ENCODE measurements at places on chromosomes 1 and 21.

DNA sequence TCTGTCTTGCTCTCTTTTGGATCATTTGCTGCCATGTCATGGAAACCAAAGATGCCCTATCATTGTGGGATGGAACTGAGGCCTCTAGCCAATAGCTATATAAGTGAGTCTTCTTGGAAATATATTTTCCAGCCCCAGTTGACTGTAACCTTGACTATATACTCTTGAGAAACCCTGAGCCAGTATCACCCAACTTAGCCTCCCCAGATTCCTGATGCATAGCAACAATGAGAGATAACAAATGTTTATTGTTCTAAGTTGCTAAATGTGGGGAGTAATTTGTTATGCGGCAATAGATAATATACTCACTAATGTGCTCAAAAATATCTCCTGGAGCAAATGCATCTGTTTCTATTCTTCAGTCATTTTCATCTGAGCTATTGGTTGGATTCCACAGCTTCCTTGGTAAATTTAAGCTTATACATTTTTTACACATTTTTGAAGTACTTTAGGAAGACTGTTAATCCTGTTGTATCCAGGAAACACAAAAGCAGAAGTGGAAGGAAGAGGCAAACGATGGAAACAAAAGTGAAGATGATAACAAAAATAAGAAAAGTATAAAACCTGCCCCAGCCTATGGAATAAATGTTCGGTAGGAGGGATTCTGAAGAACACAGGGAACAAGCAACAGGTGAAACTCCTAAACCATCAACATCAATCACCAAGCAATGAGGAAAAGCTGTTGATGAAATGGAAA, 6.3 kb upstream of the SRRM1 start:
- H3K27ac ChIP-seq, result no peak overlapping the region
- no peaks in the 10 kb centered on the region for H3K36me3 ChIP-seq
- H3K4me3 ChIP-seq, result no peak overlapping the region
- H3K4me1 ChIP-seq, result peaks cover 10% of the 10 kb centered on the region
- no peaks in the 10 kb centered on the region for H3K27me3 ChIP-seq

- H3K27ac ChIP-seq, result no peak overlapping the region
- H3K4me3 ChIP-seq, result no peak overlapping the region
- no peaks in the 10 kb centered on the region for H3K36me3 ChIP-seq
- H3K27me3 ChIP-seq, result no peaks in the 10 kb centered on the region
- H3K4me1 ChIP-seq, result no peaks in the 10 kb centered on the region
- DNase-seq, result no peak
Observed at GRCh38 chr1:26372039-26372438, 511 bp downstream of the ZNF683 start.

- DNase-seq, result no peak
- no peaks in the 10 kb centered on the region for H3K27me3 ChIP-seq
- no peak overlapping the region for H3K27ac ChIP-seq
Observed at GRCh38 chr1:166511761-166512160, 327.5 kb upstream of the POGK start.

DNA sequence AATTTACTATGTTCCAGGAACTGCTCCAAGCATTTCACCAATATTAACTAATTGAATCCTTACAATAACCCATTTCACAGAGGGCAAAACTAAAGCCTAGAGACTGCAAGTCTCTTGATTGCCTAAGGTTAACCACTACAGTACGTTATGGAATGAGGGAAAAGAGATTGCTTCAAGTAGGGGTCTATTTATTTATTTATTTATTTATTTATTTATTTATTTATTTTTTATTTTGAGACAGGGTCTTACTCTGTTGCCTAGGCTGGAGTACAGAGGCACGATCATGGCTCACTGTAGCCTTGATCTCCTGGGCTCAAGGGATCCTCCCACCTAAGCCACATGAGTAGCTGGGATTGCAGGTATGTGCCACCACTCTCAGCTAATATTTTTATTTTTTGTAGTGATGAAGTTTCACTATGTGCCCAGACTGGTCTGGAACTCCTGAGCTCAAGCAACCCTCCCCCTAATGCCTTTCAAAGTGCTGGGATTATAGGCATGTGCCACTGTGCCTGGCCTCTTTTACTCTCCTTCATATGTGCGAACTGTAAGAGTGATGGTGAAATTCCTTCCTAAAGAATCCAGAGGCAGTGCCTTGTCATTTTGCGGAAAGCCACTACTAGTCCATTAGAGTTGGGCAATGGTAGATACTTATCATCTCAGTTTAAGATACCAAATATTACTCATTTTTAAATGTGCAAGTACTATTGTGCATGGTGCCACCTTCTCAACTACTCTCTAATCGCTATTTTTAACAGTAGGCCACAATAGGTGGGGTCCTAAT, 65.7 kb upstream of the CYP2J2 start:
- no peak overlapping the region for H3K4me3 ChIP-seq
- no peaks in the 10 kb centered on the region for H3K36me3 ChIP-seq
- H3K27me3 ChIP-seq, result no peaks in the 10 kb centered on the region
- H3K27ac ChIP-seq, result no peak overlapping the region
- DNase-seq, result no peak
- H3K4me1 ChIP-seq, result no peaks in the 10 kb centered on the region

DNA sequence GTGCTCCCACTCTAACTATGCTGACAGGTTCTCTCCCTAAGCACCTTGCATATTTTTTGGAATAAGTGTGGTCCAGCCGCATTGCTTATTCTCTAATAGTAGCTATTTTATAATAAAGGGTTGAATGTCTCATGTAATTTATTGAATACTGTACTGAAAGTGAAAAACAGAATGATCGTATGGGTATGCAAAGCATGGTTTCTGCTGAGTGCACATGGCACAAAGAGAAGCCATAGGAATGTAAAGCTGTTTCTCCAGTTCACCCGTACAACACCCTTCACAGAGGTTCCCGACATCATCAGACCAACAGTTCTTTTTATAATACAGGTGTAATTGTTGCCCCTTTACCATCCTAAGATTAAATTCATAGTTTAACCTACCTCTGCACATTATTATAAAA, 8.9 kb upstream of the HAO2 start:
- H3K27ac ChIP-seq, result no peak overlapping the region
- no peaks in the 10 kb centered on the region for H3K27me3 ChIP-seq
- no peak overlapping the region for H3K4me3 ChIP-seq
- no peak for DNase-seq
- H3K4me1 ChIP-seq, result no peaks in the 10 kb centered on the region
- H3K36me3 ChIP-seq, result no peaks in the 10 kb centered on the region

DNA sequence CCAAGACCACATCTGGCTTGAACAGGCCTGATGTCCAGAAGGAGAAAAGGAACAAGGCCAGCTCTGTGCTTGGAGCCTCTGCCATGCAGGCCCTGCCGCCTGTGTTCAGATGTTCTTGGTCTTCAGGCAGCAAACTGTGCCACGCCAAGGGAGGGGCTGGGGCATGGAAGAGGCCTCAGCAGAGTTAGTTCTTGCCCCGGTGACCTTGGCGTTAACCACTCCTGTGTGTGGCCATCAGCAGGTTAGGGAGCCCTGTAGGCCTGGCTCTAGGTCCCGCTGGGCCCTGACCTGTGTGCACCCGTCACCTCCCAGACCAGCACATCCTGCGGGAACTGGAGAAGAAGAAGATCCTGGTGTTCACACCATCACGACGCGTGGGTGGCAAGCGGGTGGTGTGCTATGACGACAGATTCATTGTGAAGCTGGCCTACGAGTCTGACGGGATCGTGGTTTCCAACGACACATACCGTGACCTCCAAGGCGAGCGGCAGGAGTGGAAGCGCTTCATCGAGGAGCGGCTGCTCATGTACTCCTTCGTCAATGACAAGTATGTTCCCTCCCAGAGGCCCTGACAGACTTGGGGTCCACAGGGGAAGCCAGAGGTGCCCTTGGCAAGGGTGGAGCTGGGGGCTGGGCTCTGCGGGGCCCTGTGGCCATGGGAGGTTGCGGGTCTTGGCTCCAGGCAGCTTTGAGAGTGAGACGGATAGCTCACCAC, 7.1 kb downstream of the ZC3H12A start:
- H3K4me1 ChIP-seq, result no peaks in the 10 kb centered on the region
- no peak overlapping the region for H3K4me3 ChIP-seq
- no peak for DNase-seq
- H3K27ac ChIP-seq, result peak overlapping the region; percentile 97
- H3K36me3 ChIP-seq, result peaks cover 17% of the 10 kb centered on the region
- H3K27me3 ChIP-seq, result no peaks in the 10 kb centered on the region

DNA sequence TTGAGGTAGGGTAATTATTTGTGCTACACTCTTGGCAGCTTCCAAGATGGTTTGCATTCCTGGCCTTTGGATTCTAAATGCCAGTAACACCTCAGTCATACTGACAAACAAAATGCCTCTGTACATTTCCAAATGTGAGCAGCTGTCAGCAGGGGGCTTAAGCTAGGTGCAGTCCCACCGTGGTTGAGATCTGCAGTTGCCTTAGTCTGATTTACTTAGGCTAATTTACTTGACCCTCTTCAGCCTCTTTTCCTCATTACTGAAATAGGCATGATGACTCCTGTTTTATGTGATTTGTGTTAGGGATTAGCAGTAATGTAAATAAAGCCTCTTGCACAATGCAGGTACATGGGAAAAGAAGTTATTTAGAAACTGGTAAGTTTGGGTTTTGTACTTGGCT, 13.5 kb upstream of the SPATA1 start:
- no peaks in the 10 kb centered on the region for H3K4me1 ChIP-seq
- no peak overlapping the region for H3K4me3 ChIP-seq
- H3K27me3 ChIP-seq, result no peaks in the 10 kb centered on the region
- no peak overlapping the region for H3K27ac ChIP-seq
- H3K36me3 ChIP-seq, result peaks cover 83% of the 10 kb centered on the region

- H3K36me3 ChIP-seq, result no peaks in the 10 kb centered on the region
- peak; percentile 76 for DNase-seq
- H3K27me3 ChIP-seq, result no peaks in the 10 kb centered on the region
- no peak overlapping the region for H3K4me3 ChIP-seq
- no peaks in the 10 kb centered on the region for H3K4me1 ChIP-seq
Observed at GRCh38 chr1:27539901-27540861, 50.2 kb upstream of the WASF2 start.

Measured in sigmoid colon (tissue), 7 donors.